Activated naive CD4-positive, alpha-beta T cell treated with anti-CD3 and anti-CD28 coated beads for 36 hours (primary cell): ENCODE measurements at places on chromosomes 12 and 14. TPM values are rescaled to one million over a fixed set of nuclear protein-coding genes. Genes with fewer than 3 reads are reported as not detected.
A peak's percentile ranks its signal among the peaks of the same experiment; 100 is the strongest.

GRCh38 chr12:50538182-50538581 is 33.4 kb downstream of the DIP2B start:
- peaks cover 46% of the 10 kb centered on the region for H3K4me1 ChIP-seq

DNA sequence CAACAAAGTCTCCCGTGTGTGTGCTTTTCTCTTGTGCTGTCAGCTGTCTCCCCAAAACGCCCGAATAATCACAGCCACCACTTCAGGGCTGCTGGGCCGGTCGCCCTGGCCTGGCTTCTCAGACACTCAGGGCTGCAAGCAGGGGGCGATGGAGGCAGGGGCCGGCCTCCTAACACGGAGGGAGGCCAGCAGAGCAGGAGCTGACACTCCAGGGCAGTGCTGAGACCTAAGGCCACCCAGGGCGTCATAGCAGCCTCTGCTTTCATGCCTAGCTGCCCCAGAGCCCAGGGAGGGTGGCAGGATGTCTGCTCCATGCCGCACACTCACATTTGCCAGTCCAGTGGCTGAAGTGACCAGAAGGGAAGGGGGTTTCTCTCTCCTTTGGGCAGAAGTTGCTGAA is 25.6 kb downstream of the STX2 start:
- no peak overlapping the region for H3K4me3 ChIP-seq
- H3K4me1 ChIP-seq, result peaks cover 4% of the 10 kb centered on the region
- H3K27ac ChIP-seq, result no peak overlapping the region
- H3K36me3 ChIP-seq, result peaks cover 17% of the 10 kb centered on the region

DNA sequence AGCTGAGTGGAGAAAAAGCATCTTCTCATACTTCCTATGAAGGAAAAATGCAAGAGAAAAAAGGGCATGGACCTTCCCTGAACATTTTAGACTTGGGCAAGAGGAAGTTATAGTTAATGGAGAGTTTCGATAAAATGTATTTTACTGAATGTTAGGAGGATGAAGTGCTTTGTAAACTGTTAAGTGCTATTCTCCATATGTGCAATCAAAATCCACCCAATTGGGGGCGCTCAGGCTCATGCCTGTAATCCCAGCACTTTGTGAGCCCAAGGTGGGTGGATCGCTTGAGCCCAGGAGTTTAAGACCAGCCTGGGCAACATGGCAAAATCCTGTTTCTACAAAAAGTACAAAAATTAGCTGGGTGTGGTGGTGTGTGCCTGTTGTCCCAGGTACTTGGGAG is 1.9 kb upstream of the CNPY2 start:
- DNase-seq, result peak; percentile 43
- peaks cover 10% of the 10 kb centered on the region for H3K36me3 ChIP-seq
- H3K4me3 ChIP-seq, result no peak overlapping the region

- H3K4me3 ChIP-seq, result no peak overlapping the region
- no peak for DNase-seq
- H3K27me3 ChIP-seq, result peaks cover 2% of the 10 kb centered on the region
- H3K27ac ChIP-seq, result no peak overlapping the region
Observed at GRCh38 chr12:98572010-98572409, 21.5 kb upstream of the SLC25A3 start.

DNA sequence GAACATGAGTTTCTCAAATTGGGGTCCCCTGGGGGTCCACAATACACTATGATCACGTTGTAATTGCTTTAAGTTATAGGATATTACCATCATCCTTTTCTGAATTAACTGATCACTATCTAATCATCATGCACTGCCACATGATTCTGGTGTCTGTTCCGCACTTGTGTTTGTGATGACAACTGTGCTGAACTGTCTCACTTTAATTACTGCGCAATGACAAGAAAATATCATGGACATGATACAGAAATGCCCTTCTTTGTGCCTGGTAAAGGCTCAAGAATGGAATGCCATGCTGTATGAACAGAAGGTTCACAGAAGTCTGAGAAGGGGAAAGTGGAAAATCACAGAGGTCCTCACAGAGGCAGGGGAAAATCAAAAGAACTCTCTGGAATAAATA is 65.8 kb upstream of the NOS1 start:
- no peaks in the 10 kb centered on the region for H3K4me1 ChIP-seq
- no peak overlapping the region for H3K27ac ChIP-seq
- peaks cover 4% of the 10 kb centered on the region for H3K27me3 ChIP-seq
- DNase-seq, result no peak
- H3K4me3 ChIP-seq, result no peak overlapping the region

- H3K4me3 ChIP-seq, result no peak overlapping the region
- no peak overlapping the region for H3K27ac ChIP-seq
Observed at GRCh38 chr12:124795081-124795948, 68.3 kb downstream of the SCARB1 start.

GRCh38 chr14:85024931-85025330 is 505.0 kb upstream of the FLRT2 start:
- H3K36me3 ChIP-seq, result no peaks in the 10 kb centered on the region
- H3K27ac ChIP-seq, result no peak overlapping the region
- no peak for DNase-seq
- H3K4me1 ChIP-seq, result no peaks in the 10 kb centered on the region
- H3K4me3 ChIP-seq, result no peak overlapping the region

GRCh38 chr12:12983420-12984035 is 16.5 kb downstream of the HEBP1 start:
- H3K4me1 ChIP-seq, result no peaks in the 10 kb centered on the region
- no peak overlapping the region for H3K27ac ChIP-seq

- H3K36me3 ChIP-seq, result peaks cover 8% of the 10 kb centered on the region
- no peak overlapping the region for H3K27ac ChIP-seq
- H3K27me3 ChIP-seq, result no peaks in the 10 kb centered on the region
- no peaks in the 10 kb centered on the region for H3K4me1 ChIP-seq
- H3K4me3 ChIP-seq, result no peak overlapping the region
Observed at GRCh38 chr14:67766035-67766680, 50.2 kb downstream of the ZFYVE26 start.

- DNase-seq, result no peak
- no peaks in the 10 kb centered on the region for H3K36me3 ChIP-seq
- H3K27ac ChIP-seq, result no peak overlapping the region
- H3K4me1 ChIP-seq, result peaks cover 2% of the 10 kb centered on the region
- H3K4me3 ChIP-seq, result no peak overlapping the region
Observed at GRCh38 chr14:100944052-100944451, 40.5 kb upstream of the RTL1 start.

DNA sequence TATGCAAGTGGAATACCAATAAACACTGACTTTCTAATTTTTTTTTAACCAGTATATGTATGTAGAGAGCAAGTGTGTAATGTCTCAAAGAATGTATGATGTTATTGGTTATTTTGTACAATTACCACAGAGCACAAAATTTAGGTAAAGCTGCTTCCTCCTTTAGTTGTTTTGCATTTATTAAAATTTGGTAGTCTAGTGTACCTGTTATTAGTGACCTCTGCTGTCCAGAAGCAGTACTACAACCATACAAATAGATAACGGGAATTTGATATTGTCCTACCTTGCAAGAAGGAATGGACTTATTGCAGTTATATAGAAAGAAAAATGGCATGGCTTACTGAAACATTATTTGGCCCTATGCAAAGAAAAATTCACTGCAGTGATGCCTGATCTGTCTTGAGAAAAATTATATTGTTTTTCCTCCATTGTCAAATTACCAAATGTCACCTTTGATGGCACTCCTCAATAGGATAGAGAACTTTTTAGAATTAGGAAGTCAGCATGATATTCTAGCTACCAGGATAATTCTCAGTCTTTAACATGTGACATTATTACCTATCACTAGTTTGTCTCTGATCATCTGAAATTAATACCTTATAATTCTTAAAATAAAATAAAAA is 153.9 kb upstream of the RMST start:
- H3K4me3 ChIP-seq, result no peak overlapping the region
- no peak for DNase-seq
- H3K27me3 ChIP-seq, result peaks cover 5% of the 10 kb centered on the region
- H3K27ac ChIP-seq, result no peak overlapping the region

DNA sequence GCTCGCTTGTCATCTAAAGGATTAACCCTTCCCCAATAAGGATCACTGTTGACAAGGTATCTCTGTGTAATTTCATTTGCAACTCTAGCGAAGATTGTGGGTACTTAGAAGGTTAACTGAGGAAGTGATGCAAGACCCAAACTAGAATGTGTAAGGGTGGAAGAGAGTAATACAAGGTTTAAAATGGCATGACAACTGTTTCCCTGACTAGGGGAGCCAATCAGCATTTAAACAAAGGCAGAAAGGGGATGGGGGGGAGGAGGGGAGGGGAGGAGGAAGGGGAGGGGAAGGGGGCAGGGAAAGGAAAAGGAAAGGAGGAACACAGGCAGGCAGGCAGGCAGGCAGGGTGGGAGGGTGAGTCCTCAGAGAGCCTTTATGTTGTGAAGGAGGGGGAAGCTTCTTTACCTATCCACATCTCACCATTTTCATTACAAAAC is 31.1 kb downstream of the NRDE2 start:
- peaks cover 17% of the 10 kb centered on the region for H3K36me3 ChIP-seq

DNA sequence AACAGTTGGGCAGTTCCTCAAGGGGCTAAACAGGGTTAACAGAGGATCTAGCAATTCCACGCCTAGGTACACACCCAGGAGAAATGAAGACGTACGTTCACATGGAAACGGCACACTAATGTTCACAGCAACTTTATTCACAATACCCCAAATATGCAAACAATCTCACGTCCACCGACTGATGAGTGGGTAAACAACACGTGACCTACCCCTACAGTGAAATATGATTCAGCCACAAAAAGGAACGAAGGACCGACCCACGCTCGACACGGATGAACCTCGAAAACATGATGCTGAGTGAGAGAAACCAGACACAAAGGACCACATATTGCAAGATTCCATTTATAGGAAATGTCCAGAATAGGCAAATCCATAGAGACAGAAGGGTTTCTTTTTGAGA is 112.7 kb downstream of the NCOR2 start:
- no peak overlapping the region for H3K4me3 ChIP-seq
- peaks cover 57% of the 10 kb centered on the region for H3K4me1 ChIP-seq
- peaks cover 15% of the 10 kb centered on the region for H3K36me3 ChIP-seq
- DNase-seq, result no peak
- no peaks in the 10 kb centered on the region for H3K27me3 ChIP-seq

DNA sequence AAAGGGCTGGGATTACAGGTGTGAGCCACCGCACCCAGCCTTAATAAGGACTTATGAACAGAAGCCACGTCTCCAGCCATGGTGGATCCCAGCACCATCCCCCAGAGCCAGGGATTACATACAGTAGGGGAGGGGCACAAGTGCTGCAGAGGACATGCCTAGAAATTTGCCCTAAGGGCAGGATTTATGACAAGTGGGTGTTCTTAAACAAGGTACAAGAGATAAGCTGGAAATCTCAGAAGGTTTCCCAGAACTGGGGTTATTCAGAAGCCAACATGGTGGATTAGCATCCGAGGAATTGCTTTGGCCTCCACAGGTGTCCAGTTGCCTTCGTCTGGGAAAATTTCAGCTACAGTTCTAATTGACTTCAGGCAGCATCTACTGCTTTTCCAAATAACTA is 114.4 kb upstream of the EGLN3 start:
- peaks cover 14% of the 10 kb centered on the region for H3K27me3 ChIP-seq
- H3K4me1 ChIP-seq, result peaks cover 5% of the 10 kb centered on the region
- DNase-seq, result no peak
- no peak overlapping the region for H3K27ac ChIP-seq
- H3K36me3 ChIP-seq, result no peaks in the 10 kb centered on the region

GRCh38 chr14:28758885-28759652 is 7.5 kb upstream of the FOXG1 start:
- H3K4me1 ChIP-seq, result no peaks in the 10 kb centered on the region
- H3K27ac ChIP-seq, result no peak overlapping the region
- H3K36me3 ChIP-seq, result peaks cover 3% of the 10 kb centered on the region
- no peak for DNase-seq

GRCh38 chr12:101563212-101563611 is 31.6 kb upstream of the MYBPC1 start:
- no peak overlapping the region for H3K4me3 ChIP-seq
- H3K36me3 ChIP-seq, result no peaks in the 10 kb centered on the region
- H3K27me3 ChIP-seq, result peaks cover 8% of the 10 kb centered on the region
- no peak overlapping the region for H3K27ac ChIP-seq
- DNase-seq, result no peak

GRCh38 chr12:123270214-123271000 is 1.2 kb downstream of the CDK2AP1 start:
- H3K27me3 ChIP-seq, result no peaks in the 10 kb centered on the region
- H3K27ac ChIP-seq, result peak overlapping the region; percentile 74
- peak overlapping the region; percentile 84 for H3K4me3 ChIP-seq

DNA sequence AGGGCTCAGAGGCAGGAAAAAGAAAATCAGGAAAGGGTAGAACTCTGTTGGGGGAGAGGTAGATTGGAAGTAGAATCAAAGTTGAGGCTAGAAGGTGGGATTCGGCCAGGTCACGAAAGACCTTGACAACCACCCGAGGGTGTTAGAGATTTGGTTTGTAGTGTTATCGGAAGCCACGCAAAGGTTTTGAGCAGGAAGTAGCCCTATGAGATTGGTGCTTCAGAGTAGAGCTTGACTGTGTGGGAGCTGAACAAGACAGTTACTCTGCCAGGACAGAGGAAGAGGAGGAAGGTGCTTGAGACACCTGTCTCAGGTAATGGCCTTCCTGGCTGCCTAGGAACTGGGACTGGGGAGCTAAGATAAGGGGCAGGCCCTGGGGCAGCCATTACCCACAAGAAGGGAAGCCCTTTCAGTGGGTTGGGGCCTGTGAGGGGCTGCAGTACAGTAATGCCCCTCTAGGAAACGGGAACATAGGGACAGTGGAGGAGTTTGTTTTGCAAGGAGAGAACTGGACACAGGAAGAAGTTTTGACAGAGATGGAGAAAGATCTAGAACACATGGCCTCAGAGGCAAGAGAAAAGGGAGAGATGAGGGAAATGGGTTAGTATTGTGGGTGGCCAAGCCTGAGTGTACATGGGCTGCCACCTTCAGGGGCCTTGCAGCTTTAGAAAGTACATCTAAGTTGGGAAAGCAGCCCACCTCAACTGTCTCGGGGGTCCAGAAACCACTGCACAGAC is 73.5 kb downstream of the RIN3 start:
- no peak overlapping the region for H3K4me3 ChIP-seq
- peak; percentile 21 for DNase-seq
- peak overlapping the region; percentile 65 for H3K27ac ChIP-seq
- peaks cover 3% of the 10 kb centered on the region for H3K36me3 ChIP-seq

- H3K4me3 ChIP-seq, result no peak overlapping the region
- peaks cover 41% of the 10 kb centered on the region for H3K36me3 ChIP-seq
- H3K27me3 ChIP-seq, result no peaks in the 10 kb centered on the region
Observed at GRCh38 chr14:103504991-103505565, 17.6 kb downstream of the CKB start.

Gene ZFYVE21
- 9.1 TPM for total RNA-seq

Gene NID2
- not detected for total RNA-seq

Gene FAM90A1
- 0.30 TPM for total RNA-seq

Gene FIGNL2
- total RNA-seq, result 0.25 TPM

Gene DEPDC4
- 3.4 TPM for total RNA-seq

Gene RHOJ
- total RNA-seq, result not detected

Gene BICDL1
- 133 TPM for total RNA-seq

Gene FAM181A
- total RNA-seq, result not detected
